Foreskin keratinocyte (primary cell): ENCODE measurements at places on chromosomes 2 and 18. TPM values are rescaled to one million over a fixed set of nuclear protein-coding genes. Genes with fewer than 3 reads are reported as not detected.

GRCh38 chr2:11589316-11589940 lies 55.6 kb downstream of the GREB1 start:
- no peak for DNase-seq

CLASP1 gene
- total RNA-seq = 44.6 and 47.6 TPM in 2 replicates

EGR4 gene
- not detected in 2 replicates for total RNA-seq

DNA sequence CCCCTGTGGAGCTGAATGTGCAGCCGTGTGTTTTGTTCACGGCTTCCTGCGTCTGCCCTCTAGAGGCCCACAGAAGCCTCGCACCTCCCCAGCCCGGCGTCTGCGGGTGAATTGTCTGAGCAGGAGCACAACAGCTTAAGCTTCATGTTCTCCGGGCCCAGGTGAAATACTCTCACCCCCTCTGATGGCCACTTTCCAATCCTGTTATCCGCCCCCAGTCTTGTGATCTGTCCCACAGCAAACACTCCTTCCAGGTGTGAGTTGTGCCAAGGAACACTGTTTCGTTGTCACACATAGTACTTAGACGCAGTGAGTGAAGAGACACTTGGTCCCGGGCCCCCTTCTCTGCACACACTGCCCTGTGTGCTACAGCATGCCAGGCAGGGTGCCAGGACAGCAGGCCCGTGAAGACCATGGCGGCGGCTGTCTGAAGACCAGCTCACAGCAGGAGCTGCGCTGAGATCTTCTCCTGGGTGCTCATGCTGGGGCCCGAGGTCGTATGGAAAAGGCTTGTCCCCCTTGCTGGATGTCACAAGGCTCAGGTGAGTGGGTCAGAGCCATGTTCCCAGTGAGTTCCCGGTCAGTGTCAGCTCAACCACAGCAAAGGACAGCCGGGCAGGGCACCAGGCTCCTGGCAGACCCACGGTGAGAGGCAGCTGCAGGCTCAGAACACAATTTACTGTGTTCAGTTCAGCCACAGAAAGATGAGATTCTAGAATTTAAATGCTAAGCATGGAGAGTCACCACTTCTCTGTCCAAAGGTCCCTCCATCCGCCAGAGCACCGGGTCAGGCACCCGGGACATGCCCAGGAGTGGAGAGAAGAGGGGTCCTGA lies 6.8 kb upstream of the PXDN start:
- DNase-seq = peak; percentile 63

GRCh38 chr18:77077941-77078689 lies 54.5 kb downstream of the MBP start:
- peak; percentile 68 for DNase-seq

GRCh38 chr2:148360662-148361061 lies 283.9 kb upstream of the EPC2 start:
- no peak for DNase-seq

DNA sequence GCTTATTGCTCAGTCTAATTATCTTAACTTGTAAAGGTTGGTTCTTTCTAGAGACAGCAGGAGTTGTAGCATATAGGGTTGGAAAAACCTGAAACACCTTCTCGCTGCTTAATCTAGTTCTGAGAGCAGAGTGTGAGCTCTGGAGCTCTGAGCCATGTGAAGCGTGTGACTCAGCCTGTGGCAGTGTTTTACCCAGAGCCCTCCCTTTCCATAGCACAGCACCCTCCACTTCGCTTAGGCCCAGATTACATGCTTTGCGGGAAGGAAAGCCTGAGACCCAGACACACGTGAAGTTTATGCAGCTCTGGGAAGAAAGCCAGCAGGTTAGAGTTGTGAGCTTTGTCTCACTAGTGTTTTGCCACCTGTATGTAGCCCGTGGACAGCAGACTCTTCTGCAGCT lies 74.5 kb downstream of the INPP4A start:
- no peak for DNase-seq

DNA sequence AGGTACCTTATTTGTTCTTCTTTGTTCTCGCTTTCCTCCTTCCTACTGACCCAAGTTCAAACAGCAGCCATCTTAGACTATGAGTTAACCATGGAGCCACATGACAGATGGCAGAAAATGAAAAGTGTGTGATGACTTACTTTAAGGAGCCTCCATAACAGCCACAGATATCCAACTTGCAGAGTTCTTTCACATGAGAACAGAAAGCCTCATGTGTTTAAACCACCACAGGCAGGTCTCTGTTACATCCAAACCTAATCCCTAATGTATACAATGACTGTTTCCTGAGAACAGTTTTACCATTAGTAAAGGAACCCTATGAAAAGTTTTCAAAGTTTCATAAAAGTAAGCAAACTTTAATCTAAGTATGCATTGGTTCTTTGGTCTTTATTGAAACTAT lies 20.3 kb downstream of the B4GALT6 start:
- DNase-seq = no peak

KCNIP3 gene
- 6.4 and 9.0 TPM in 2 replicates for total RNA-seq

DNA sequence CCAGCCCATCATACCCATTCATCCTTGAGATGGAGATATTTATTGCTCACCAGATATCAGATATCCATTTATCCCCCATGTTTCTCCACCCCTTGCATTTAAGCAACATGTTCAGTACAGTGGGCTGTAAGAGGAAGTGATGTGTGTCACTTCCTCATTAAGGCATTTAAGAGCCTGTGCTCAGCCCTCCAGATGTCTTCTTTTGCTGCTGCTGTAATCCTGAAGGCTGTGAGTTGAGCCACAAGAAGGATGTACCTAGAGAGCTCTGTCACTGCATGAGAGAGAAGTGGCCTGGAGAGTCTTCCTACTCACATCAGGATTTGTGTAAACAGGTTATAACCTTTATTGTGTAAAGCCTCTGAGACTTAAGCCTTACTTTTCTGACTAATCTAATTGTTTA lies 151.8 kb upstream of the UNC80 start:
- DNase-seq = no peak

CAVIN2 gene
- 6.3 and 8.4 TPM in 2 replicates for total RNA-seq

SLC38A11 gene
- total RNA-seq = not detected in 2 replicates

DNA sequence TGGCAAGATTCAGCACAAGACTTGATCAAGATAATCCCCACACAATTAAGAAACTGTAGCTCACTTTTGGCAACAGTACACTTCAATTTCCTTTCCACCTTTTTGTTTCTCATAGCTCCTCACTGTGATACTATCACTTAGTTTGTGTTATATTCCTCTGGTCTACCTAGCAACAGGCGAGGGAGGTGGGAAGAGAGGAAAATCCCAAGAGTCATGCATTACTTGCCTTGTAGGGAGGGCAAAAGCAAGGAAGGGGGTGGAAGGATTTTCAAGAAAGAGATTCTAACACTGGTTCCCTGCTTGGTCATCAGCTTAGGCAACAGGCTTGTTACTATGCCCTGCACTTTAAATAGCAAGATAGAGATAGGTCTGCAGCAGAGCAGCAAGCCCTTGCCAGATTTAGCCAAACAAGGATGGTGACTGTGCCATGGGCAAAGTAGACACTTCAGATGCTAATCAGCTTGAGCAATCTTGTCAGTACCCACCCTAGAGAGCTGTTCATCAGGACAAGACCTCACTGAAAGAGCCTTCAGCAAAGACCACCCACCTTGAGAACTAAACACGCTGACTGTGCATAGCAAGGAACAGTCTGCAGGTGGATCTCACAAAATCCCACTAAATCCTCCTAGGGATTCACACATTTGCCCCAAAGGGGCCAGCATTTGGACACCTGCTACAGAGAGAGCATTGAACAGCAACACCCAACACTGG lies 134.6 kb downstream of the MBD2 start:
- DNase-seq = no peak

DNA sequence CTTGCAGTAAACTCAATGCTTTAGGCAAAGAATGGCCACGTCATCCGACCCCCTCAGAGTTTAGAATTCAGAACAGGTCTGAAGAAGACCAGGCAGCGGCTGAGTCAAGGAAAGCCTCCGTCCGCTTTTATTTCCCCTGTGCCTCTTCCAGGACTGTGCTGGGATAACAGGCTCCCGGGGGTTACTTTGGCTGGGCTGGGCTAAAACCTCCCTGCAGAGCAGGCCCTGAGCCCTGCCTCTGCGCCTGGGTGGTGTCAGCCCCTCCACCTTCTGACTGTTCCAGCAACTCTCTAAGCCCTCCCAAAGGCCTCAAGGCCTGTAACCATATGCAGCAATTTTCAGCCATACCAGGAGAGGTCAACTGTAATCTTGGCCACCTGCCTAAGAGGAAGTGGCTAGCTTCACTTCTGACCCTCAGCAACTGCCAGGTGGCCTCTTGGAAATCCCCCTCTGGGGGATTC lies 166.5 kb downstream of the RPIA start:
- no peak for DNase-seq

GRCh38 chr2:222105046-222105445 lies 193.8 kb downstream of the PAX3 start:
- DNase-seq = peak; percentile 14

TLX2 gene
- total RNA-seq = 0.10 TPM in 1 of 2 replicates, not detected in the other

DNA sequence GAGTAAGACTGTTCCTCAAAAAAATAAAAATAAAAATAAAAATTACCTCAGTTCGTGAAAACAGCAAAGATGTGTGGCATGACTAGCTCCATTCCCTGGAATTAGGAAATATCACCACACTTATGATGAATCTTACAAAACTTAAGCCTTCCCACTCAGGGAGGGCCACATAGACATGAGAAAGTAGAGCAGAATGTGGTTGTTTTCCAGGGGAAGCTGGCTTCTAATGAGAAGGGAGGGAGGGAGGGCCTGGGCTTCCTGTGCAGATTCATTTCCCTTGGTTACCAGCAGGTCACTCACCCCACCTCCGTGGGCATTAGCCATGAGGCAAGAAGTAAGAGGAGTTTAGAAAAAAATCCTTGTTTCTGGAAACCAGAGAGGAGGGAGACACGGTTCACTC lies 95.9 kb upstream of the RMDN2 start:
- DNase-seq = no peak

DNA sequence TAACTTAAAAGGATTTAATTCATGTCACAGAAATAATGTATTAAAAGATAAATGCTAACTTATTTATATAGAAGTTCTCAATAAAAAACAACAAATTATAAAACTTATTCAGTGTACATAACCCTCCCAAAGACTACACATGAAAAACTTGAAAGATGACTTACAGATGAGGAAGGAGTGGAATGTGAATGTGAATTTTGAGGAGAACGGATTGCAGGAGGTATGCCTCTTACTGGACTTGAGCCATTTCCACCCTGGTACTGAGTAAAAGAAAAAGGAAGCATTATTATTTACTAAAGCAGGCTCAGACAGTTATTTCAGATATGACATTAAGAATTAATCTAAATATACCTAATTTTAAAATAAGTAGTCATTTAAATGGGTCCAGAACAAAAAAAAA lies 104.4 kb downstream of the TLK1 start:
- DNase-seq = no peak

EHD3 gene
- total RNA-seq = 12.4 and 13.2 TPM in 2 replicates

SPR gene
- total RNA-seq = 28.2 and 29.0 TPM in 2 replicates

GRCh38 chr18:44564922-44565321 lies 115.8 kb upstream of the SETBP1 start:
- DNase-seq = peak; percentile 62

DNA sequence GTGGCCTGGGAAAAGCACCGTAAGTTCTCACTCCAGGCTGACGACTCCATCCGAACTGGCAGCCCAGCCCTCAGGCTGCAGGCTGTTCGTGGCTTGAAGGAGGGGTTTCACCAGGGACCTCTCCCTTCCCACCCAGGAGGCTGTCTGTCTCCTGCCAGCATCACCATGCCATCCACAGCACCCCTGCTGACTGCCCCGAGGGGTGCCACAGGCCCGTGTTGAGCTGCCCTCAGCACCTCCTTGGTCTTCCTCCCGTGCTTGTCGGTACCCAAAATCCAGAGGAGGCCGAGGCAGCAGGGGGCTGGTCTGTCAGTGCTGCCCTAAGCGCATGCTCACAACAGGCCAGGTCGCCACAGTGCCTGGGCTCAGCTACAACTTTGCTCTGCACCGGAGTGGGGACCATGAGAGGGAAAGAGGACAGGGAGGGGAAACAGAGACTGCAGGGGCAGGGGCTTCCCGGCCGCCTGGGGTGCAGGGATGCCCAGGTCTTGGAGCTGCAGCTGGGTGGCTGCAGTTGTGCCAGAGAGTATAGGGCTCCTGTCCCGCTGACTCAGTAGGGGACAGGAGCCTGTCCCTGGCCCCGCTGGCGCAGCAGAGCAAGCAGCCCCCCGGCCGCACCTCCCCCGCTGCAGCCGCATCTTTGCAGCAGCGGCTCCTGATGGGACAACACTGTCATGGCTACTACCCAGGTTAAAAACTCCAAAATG lies 963.7 kb upstream of the CRIM1 start:
- no peak for DNase-seq

- no peak for DNase-seq
These were observed 19.1 kb upstream of the NARS1 start for GRCh38 chr18:57640749-57641148.

- DNase-seq = peak; percentile 80
These were observed 307.7 kb downstream of the TNS1 start for GRCh38 chr2:217695033-217695520.

GRCh38 chr18:79905389-79905911 lies 46.0 kb downstream of the SLC66A2 start:
- no peak for DNase-seq

BCL2 gene
- total RNA-seq = 0.99 and 1.9 TPM in 2 replicates

GRCh38 chr2:84212611-84213314 lies 246.3 kb downstream of the SUCLG1 start:
- DNase-seq = no peak

GRCh38 chr2:156778916-156779315 lies 342.7 kb downstream of the GPD2 start:
- DNase-seq = no peak

CHRND gene
- not detected in 2 replicates for total RNA-seq

AFF3 gene
- total RNA-seq = not detected in 2 replicates

SNTG2 gene
- not detected in 2 replicates for total RNA-seq

GRCh38 chr18:53380063-53380639 lies 844.3 kb downstream of the MBD2 start:
- peak; percentile 22 for DNase-seq

GRCh38 chr2:119679526-119679837 lies 481 bp downstream of the TMEM177 start:
- DNase-seq = no peak

GRCh38 chr2:43087413-43087812 lies 139.0 kb downstream of the ZFP36L2 start:
- peak; percentile 55 for DNase-seq

PHLPP1 gene
- total RNA-seq = 9.5 and 10.3 TPM in 2 replicates

DCDC2C gene
- not detected in 2 replicates for total RNA-seq

NBEAL1 gene
- total RNA-seq = 16.3 and 18.5 TPM in 2 replicates

SEC11C gene
- 68.0 and 81.6 TPM in 2 replicates for total RNA-seq

LHCGR gene
- total RNA-seq = not detected in 2 replicates

DNA sequence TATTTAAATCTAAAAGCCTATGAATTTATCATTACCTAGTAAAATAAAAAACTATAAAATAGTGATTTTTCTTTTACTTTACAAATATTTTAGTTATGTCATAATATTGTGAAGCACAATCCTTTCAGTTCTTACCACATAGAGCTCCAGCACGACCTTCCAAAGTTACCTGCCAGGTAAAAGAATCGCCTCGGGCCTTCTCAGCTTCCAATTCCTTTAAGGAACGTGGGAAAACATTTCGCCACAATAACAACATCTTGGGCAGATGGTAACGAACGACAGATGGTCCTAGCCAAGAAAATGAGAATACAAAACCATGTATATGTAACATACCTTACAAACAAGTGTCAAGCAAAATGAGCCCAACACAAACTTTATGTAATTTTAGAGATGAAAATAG lies 23.7 kb downstream of the HEATR5B start:
- no peak for DNase-seq
